Right lung (tissue), 10 donors: ENCODE measurements at places on chromosomes 13 and 19.

DNA sequence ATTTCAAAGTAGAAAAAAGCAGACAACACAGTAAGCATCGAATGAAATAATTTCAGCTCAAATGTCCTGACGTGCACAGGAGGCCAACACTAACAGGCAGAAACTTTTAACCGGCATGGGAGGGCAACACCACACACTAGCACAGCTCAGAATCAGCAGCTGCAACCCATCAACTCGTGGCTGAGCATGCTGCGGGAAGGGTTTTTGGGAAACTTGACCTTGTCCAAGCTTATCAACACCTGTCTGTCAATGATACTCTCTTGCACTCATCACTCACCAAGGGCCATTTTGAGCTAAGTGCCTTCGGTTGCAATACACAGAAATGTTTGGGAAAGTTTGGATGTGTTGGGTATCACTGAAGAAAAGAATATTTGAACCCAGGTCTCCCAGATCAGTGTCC lies 483.7 kb downstream of the TSHZ3 start:
- DNase-seq: no peak

GRCh38 chr19:52599241-52599640 lies 29.2 kb downstream of the ZNF701 start:
- no peak for DNase-seq

DNA sequence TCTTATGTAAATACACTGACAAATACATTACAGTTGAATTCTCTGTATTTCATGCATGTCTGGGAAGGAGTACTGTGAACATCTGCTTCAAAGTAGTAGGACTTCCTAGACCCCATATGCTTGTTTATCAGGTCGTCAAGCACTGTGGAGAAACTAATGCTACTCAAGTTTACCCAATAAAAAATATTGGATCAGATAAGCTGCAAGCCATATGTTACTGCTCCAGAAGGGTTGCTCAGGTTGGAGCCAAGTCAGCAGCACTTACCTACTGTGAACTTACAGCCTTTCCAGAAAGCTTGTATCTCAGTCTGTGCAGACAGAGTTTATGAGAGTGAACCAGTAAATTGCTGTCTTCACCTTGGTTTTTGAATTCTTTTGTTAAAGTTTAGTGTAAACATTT lies 36.2 kb downstream of the SLAIN1 start:
- DNase-seq: no peak

GRCh38 chr13:97125810-97126738 lies 96.1 kb upstream of the MBNL2 start:
- no peak for DNase-seq

DNA sequence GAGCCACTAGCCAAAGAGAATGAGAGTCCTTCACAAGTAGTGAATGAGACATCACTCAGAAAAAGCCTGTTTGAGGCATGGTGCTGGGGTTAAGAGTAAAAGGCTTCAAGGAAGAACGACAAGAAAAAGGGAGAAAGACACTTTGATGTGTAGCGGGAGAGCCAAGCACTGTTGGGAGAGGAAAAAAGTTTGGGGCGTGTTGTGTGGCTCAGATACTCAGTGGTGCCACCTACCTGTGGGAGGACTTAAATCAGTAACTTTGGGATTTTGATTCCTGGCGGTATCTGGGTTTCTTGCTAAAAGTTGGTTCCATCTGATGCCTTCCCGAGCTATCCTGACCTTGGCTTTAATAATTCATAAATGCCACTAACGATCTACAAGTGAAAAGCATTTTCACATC lies 12.3 kb downstream of the ELSPBP1 start:
- no peak for DNase-seq

DNA sequence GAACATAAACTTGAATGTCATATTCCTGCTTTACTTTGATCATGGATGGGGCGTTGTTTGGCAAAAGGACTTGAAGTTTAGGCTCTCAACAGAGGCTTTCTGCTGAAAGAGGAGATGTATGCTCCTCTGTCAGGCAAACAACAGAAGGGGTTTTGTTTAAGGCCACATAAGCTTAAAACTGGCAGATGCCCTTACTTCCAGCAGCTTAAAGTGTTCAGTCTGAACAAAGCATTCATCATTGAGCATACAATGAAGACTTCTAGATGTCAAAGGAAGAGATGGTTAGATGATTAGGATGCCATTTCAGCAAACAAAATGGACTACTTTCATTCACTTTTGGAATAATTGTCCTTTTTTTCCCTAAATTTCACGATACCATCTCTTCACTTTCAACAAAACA lies 484.5 kb downstream of the SLITRK6 start:
- DNase-seq: no peak

DNA sequence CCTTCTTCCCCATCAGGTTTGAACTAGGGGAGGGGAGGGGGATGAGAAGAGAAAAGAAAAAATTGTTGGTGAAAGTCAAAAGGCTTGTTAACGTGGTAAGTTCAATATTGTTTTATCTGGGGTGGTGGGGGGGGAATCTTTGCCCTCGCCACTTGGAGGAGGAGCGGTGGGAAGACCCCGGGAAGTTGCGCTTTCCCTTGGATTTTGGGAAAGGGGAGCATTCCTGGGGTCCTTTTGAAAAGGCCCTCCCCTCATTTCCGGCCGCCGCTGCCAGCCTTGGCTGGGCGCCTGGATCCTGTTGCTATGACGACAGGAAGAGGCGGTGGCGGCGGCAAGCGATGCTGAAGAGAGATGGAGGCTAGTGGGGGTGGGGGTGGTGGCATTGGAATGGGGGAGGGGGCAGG lies 4.6 kb upstream of the CACNG8 start:
- no peak for DNase-seq

DNA sequence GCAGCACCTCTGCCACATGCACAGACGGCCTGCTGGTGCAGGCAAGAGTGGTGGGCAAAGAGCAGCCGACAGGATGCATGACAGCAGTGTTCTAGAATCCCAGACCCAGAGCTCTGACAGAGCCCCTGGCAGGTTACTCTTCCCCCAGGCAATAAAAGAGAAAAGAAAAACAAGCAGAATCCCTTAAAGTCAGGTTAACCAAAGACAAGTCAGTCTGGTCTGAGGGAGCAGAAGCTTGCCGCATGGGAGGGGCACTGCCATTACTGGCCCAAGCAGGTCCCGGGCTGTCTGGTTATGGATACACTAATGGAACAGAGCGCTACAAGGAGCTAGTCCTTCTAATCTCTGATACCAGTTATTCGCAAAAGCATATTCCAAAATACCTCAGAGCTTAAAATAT lies 36.1 kb upstream of the DOCK9 start:
- DNase-seq: no peak

DNA sequence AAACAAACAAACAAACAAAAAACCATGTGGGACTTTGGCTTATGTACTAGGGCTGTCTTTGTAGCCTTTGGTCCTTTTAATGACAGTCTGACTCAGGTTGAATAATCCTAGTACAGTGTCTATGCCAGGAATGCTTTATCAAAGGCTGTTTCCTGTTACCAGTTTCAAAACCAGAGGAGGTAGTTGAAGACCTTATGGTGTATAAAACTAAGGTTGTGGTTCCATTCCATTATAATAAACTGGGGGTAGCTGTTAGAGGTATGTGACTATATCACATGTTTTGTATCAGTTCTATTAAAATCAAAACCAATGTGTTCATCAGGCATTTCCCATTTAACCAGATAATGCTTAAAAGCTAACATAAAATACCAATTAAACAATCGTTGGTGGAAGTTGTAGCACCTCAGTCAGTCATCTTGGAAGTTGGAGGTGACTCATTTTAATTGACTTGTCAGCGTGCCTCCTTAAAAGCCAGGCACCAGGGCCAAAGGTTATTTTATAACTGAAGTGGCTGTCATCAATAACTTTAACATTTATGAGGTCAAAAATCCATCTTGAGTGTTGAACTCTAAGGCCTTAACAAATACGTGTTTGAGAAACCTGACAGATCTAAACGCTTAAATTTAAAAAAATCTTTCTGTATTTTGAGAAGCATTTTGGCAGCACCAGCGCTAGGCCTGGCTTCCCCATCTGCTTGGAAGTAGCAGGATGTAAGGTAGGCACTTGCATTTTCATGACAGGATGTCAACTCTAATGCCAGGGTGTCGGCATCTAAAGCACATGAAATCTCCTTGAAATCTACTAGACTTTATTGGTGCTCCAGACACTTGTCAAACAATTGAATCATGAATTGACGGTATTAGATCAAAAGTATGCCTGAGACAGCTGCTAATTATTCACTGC lies 162.5 kb downstream of the LMO7 start:
- DNase-seq: no peak

DNA sequence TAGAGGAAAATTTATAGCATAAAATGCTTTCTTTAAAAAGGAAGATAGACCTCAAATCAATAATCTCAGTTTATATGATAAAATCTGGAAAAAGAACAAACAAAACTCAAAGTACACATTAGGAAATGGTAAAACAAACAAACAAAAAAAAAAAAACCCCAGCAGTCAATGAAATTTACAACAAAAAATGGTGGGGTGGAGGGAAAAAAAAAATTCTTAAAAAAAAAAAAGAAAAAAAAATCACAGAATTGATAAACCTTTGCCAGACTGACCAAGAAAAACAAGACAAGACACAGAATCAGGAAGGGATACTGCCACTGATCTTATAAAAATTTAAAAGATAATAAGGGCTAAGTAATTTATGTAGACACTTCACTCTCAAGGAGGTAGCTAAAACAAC lies 11.2 kb downstream of the TUBGCP3 start:
- no peak for DNase-seq

DNA sequence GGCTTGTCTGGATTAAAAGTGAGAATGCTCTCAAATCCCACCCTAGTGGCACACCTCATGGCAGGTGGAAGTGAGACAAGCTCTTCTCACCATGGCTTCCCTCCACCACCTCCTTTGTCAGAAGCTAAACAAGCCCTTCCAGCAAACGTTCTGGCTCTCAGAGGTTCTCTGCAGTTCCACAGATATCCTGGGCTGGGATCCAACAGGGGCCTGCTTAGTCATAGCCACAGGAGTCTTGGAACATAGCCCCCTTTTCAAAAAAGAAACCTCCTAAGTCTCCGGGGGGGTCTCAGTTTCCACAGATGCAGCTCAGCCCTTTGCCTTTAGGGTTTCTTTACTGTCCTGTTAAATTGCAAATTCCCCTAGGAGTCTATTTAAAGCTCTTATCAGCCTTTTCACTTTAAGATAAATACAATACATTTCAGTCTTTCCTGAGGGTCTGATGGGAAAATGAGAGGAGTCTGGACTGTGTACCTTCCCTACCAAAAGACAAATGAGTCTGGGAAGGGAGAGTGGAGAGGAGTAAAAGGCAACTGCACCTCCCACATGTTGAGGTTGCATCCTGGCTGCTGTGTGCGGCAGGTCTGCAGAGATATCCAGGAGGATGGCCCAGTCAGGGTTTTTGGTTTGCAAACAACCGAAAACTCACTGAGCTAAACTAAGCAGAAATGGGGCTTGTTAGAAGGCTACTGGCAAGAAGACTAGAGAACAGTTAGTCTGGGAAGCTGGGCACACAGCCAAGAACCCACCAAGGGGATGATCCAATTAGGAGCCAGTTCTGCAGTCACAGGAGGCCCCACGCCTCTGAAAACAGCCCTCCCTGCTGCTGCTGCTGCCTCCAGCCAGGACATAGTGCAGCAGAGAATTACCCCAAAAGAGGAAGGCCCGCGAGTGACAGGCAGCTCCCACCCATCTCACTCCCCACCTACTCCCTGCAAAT lies 41.4 kb upstream of the SERP2 start:
- DNase-seq: peak; percentile 52

DNA sequence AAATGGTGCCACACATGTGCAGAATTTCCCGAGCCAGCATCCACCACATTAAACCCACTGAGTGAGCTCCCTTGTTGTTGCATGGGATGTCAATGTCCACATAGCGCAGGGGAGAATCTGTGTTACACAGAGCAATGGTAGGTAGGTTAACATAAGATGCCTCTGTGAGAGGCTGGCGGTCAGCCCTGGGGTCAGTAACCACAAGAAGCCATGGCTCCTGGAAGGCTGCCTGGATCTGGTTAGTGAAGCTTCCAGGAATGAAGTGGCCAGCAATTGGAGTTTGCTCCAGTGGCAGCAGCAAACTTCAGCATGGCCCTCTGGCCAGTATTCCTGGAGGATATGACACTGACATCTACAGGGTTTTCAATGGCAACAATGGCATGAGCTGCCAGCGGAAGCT lies 37.0 kb upstream of the PCDH9 start:
- DNase-seq: no peak

DNA sequence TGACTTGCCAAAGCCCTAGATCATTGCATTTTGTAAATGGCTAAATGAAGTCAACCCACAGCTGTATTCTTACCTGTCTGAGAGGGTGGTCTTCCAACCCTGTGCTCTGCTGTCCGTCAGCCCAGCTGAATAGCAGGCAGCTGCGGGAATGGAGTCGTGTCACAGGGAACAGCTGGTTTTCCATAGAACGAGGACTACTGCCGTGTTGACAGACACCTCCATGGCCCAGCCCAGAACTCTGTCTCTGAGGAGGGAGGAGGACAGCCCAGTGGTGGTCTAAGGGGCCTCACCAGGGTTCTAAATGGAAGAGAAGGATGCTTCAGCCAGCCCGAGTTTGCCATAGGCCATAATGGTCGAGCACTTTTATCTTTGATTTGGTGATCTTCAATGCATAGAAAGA lies 110.7 kb downstream of the SLC7A1 start:
- DNase-seq: no peak

- DNase-seq: no peak
These were observed 20.0 kb downstream of the XRCC1 start for GRCh38 chr19:43555185-43555770.

DNA sequence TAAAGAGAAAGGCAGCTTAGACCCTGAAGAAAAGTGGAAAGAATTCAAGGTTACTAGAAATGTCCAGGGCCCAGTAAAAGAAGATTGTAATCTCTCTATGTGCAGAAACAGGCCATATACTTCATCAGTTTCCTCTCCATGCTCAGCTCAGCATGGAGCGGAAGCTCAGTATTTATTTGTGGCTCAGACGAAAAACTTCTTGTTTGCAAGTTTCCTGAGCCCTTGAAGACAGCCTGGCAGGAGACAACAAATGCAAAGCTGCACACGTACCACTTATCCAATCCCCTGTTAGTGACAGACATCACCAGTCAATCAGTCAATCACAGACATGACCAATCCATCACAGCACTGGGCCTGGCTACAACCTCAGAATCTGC lies 8.1 kb upstream of the KLF2 start:
- no peak for DNase-seq

DNA sequence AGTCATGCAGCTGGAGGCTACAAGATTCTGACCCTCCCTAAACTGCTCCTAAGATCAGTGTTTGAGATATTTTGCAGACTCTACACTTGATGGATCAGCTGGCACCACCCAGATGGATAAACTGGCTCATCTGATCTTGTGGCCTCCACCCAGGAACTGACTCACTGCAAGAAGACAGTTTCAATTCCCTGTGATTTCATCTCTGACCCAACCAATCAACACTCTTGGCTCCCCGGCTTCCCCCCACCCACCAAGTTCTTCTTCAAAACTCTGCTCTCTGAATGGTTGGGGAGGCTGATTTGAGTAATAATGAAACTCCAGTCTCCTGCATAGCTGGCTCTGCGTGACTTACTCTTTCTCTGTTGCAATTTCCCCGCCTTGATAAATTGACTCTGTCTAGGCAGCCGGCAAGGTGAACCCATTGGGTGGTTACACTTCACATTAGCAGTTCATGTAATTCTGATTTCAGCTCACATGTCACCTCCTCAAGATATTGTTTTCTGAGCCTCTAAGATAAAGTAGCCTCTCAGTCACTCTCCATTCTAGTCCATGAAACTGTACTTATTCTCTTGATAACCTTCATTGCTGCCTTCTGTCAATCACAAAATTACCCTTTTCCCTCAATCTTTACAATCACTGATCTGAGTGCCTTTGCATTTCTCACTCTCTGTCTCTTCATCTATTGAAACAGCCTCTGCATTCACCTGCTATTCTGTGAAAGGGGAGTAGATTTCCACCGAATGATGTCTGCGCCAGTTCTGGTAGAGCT lies 9.9 kb upstream of the FPR3 start:
- no peak for DNase-seq
